ENCODE measurements at places on chromosomes 16 and 17.
A peak's percentile ranks its signal among the peaks of the same experiment; 100 is the strongest.

- DNase-seq = no peak
Observed at GRCh38 chr17:74754832-74755231, 6.4 kb downstream of the NHERF1 start.

DNA sequence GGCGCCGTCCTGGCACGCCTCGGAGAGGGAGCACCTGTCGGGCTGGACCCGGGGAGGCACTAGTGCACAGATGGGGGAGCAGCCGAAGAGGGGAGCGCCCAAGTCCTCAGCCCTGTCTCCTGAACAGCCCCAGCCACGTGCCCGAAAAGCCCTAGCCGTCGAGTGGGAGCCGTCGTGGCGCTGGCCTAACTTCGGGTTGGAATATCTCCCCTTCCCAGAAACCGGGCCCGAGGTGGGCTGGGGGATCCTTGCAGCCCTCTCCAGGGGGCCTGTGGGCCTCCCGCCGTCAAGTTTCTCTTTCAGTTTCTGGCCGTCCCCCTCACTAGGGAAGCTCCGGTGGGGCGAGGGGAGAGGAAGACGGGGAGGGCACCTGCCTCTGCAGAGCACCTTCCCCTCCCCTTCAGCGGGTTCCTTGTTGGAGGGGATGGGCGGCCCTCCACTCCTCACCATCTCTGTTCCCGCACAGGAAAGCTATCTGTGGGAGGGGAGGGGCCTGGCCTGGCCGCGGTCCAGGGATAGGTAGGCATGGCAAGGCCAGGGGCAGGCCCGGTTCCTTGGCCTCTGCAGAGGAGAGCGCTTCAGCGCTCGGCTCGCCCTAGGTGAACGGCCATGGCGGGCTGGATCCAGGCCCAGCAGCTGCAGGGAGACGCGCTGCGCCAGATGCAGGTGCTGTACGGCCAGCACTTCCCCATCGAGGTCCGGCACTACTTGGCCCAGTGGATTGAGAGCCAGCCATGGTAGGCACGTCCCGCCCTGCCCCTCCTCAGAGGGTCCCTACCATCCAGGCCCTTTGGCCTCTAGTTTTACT, 709 bp downstream of the STAT5A start:
- DNase-seq = peak; percentile 25

DNA sequence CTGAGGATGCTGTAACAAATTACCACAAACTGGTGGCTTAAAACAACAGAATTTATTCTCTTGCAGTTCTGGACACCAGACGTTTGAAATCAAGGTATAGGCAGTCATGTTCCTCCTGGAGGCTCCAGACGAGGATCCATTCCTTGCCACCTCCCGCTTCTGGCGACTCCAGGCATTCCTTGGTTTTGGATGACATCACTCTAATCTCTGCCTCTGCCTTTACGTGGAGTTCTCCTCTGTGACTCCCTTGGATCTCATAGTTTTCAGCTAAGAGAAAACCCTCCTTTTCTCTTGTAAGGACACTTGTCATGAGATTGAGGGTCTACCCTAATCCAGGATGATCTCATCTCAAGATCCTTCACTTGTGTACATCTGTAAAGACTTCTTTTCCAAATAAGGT, 31.4 kb upstream of the HS3ST3B1 start:
- no peak for DNase-seq

- DNase-seq = no peak
Observed at GRCh38 chr17:65434251-65434650, 127.2 kb downstream of the AXIN2 start.

DNA sequence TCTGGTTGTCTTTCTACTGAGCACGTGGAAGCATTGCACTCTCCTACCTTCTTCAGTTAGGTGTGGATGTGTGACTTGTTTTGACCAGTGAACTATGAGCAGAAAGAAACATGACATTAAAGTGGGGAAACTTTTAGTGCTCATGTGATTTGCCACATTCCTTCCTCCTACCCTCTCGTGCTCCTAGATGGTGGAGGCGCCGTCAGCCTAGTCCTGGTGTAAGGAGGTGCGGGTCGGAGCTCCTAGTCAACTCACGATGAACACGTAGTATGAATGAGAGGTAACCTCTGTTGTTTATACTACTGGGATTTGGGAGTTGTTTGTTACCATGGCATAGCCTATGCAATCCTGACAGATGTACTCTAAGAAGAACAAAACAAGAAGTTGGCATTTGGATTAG, 47.4 kb downstream of the KSR1 start:
- no peak for DNase-seq

- no peak for DNase-seq
Observed at GRCh38 chr16:19213885-19214284, 45.8 kb downstream of the SYT17 start.

DNA sequence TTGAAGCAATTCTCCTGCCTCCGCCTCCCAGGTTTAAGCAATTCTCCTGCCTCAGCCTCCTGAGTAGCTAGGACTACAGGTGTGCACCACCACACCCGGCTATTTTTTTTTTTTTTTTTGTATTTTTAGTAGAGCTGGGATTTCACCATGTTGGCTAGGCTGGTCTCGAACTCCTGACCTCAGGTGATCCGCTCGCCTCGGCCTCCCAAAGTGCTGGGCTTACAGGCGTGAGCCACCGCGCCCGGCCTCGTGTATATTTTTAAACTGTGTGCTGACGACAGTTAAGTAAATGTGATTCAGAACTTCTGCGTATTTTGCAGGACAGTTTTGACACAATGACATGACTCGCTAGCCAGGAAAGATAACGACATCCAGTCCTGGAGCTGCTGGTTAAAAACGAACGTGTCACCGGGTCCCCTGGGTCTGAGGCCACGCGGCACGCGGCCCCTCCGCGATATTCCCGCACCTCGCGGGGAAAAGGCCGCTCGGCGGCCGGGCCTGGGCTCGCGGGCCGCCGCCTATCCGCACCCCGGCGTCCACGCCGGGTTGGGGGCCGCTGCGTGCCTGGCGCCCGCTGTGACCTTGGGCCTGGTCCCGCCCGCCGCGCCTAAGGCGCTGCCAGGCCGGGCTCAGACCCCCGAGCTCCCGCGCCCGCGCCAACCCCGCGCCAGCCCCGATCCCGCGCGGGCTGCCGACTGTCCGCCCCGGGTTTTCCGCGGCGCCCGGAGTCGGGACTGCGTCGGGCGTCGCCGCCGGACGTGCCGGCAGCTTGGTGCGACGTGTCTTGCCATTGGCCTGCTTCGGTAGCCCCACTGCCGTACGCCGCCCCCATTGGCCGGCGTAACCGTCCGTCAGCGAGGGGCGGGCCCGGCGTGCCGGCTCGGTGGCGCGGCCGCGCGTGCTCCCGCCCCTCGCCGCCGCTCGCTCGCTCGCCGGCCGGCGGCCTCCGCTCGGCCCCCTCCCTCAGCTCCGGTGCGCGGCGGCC, at the start of gene FOXK2:
FOXK2 (plus strand) TSS at position 907 of the 985 bp plus-strand sequence. CDS start 157 bp downstream, outside the sequence.
- peak; percentile 84 for DNase-seq

- no peak for DNase-seq
Observed at GRCh38 chr17:3539881-3540540, 17.6 kb downstream of the TRPV3 start.

GRCh38 chr17:4411201-4411600, 22.5 kb upstream of the SPNS3 start:
- DNase-seq = no peak

DNA sequence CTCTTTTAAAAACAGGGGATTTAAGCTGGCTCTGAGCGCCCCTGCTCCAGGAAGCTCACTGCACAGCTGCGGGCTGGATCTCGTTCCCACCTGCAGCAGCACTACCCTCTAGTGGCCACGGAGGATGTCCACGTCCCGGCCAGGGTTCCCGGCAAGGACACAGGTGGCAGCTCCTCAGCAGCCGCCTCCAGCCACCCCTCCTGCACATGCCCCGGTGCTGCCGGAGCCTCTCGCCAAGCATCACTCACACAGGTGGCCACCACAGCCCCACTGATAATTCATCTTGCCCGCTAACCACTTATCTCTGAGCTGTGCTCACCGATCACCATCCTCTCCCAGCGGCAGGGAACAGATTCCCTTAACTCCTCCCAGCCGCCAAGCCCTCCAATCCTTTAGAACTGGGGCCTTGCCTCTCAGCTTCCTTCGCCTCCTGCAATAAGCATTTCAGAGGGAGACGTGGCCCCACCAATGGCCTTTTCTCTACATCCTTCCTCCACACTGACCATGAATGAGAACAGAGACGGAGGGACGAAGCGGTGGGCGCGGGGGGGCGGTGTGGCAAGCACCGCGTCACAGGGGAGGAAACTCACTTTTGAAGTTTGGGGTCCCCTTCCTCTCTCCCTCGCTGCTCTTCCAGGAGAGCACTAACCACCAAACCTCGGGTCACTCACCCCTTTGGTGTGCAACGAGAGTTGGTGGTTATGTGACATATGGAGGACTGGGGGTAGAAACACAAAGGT, 222.1 kb downstream of the RBFOX3 start:
- no peak for DNase-seq

GRCh38 chr16:85395913-85396878, 216.9 kb upstream of the GSE1 start:
- no peak for DNase-seq

DNA sequence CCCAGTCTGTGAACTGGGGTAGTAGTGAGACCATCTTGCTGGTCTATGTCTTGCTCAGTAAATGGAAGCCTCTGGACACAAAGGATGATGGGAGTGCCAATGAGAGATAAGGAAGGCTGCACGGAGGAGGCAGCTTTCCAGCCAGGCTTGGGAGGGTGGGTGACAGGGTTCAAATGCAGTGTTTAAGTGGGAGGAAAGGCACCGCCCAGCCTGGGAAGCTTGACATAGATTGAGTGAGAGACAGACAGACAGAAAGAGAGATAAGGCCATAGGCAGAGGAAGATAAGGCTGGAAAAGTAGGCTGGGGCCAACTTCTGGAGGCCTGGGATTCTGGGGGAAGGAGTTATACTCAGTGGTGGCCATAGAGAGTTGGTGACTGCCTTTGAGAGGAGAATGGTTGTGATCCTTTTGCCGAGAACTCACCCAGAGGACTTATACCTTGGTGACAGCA, 7.2 kb upstream of the COL1A1 start:
- DNase-seq = no peak

- DNase-seq = no peak
Observed at GRCh38 chr17:45172232-45172540, 10.5 kb downstream of the HEXIM2 start.

DNA sequence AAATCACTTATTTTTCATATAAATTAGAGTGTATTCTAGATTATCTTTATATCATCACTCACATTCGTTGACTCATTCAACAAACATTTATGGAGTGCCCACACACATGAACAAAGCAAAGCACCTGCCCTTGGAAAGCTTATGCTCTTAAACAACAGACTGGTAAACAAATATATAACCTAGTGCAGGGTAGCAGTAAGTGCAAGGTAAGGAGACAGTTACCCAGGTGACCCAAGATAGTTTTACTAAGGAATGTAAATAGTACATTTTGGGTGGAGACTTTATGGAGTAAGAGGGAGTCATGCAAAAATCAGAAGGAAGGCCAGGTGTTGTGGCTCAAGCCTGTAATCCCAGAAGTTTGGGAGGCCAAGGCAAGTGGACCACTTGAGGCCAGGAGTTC, 40.4 kb upstream of the HELZ start:
- DNase-seq = no peak

DNA sequence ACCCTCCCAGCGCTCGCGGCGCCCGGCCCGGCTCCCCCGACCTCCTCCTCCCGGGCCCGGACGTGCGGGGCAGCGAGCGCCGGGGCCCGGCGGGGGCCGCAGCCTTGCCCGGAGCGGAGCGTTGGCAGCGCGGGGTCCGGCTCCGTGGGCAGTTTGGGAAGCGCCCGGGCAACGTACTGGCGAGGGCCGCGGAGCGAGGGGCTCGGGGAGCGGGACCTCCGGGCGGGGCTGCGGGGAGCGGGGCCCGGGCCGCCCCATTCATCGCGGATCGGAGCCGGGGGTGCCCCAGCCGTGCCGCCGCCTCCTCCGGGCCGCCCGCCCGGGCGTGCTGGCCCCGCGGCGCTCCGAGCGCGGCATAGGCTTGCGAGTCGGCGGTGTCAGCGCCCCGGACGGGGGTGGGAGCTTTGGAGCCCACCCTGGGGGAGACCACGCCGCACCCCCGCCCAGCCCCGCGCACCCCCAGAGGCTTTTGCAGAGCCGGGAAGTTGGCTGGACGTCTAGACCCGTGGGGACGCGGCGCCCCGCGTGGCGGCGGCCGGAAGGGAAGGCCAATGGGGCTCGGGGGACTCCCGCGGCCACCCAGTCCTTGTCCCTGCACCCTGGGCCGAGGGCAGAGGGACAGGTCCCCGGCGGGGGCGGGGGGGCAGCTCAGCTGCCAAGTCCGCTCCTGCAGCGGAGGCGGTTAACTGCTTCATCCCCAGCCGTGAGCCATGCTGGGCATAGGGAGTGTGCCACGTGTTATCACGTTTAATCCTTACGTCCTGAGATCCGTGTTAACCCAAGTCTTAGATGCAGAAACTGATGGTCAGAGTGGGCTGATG, 852 bp downstream of the ZNF469 start:
- DNase-seq = no peak

GRCh38 chr16:87465306-87465705, 27.5 kb downstream of the ZCCHC14 start:
- no peak for DNase-seq

GRCh38 chr16:11679941-11680911, 12.0 kb downstream of the SNN start:
- DNase-seq = no peak

- DNase-seq = no peak
Observed at GRCh38 chr17:81417879-81418709, 22.8 kb downstream of the BAHCC1 start.

GRCh38 chr16:89899879-89900481, 18.7 kb upstream of the MC1R start:
- no peak for DNase-seq

GRCh38 chr17:62650587-62650986, 23.1 kb downstream of the MRC2 start:
- no peak for DNase-seq

GRCh38 chr16:65855171-65856145, 511.0 kb upstream of the CDH5 start:
- DNase-seq = no peak

DNA sequence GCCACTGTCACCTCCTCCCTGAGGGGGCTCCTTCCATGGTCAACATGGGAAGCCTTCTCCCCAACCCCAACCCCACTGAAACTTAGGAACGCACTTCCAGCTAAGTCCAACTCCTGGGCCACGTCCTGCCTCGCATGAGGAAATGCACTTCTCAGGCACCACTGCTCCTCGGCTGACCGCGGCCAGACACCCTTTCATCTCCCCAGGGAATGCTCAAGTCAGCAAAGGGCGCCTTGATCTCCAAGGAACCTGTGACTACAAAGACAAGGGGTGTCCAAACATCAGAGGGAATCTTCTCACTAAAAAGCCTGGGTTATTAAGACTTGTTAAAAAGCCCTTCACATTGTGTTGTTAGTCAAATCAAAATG, 124.9 kb upstream of the HSBP1 start:
- no peak for DNase-seq

GRCh38 chr17:16491131-16491702, 776 bp downstream of the LRRC75A start:
- DNase-seq = no peak
